ENCODE measurements at places on chromosomes 5 and 9.
A peak's percentile ranks its signal among the peaks of the same experiment; 100 is the strongest.

DNA sequence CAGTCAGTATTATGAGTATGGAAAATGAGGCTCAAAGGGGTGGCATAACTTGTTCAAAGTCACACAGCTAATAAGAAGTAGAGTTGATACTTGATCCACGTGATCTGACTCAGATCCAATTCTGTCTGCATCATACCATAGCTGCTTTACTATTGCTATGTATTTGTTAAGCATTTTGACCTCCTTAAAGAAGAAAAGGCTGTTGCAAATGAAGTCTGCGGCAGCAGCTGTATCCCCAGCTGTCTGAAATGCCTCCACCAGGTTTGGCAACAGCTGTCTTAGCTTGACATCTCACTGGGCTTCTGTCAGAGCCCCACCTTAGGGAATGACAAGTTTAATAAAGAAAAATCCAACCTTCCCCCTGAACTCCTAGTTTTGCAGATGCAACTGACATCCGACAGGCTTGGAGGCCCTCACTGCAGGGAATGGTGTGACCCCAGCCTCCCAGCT lies 75.6 kb upstream of the SLC44A1 start:
- no peak for DNase-seq

DNA sequence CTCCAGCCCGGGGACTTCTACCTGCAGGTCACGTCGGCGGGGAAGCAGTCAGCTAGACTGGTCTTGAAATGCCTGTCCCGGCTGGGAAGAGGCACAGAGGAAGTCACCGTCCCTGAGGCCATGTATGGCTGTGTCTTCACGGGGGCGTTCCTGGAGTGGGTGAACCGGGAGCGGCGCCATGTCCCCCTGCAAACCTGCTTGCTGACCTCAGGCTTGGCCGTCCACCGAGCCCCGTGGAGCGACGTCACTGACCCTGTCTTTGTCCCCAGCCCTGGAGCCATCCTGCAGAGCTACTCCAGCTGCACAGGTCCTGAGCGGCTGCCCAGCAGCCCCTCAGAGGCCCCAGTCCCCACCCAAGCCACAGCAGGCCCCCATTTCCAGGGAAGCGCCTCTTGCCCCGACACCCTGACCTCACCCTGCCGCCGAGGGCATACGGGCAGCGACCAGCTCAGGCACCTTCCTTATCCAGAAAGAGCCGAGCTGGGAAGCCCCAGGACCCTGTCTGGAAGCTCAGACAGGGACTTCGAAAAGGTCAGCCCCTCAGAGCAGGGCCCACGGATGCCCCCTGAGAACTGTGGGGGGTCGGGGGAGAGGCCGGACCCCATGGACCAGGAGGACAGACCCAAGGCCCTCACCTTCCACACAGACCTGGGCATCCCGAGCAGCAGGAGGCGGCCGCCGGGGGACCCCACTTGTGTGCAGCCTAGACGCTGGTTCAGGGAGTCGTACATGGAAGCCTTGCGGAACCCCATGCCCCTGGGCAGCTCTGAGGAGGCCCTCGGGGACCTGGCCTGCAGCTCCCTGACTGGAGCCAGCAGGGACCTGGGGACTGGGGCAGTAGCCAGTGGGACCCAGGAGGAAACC lies 47.8 kb downstream of the PLEKHG4B start:
- DNase-seq: no peak

- DNase-seq: no peak
These were observed 37.9 kb upstream of the GABRP start for GRCh38 chr5:170745481-170746071.

DNA sequence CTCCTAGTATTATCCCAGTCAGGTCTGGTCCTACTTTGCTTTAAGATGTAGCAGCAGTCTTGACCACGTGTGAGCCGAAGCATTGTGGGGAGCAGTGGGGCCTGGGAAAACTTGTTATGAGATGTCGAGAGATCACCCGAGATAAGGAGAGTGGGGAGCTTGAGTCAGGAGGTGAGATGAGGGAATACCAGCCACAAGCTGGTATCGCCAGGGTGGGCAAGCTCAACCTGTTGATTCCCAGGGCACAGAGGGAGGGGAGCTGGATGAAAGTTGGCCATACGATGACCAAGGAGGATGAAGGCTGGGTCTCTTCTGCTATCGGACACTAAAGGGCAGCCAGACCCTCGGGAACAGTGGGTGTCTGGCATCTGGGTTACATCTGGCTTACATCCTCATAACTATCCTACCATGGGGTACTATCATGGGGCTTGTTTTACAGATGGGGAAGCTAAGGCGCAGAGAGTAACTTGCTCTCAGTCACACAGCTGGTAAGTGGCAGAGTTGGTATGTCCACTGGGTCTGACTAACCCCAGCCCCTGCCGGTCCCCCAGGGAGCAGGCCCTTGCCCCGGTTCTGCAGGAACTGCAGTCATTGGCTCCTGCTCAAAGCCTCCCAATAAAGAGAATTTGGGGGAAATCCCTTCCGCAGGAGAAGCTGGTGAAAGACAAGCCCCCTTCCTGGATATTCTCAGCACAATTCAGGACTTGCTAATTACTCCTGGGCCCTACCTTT lies 13.4 kb upstream of the TIFAB start:
- no peak for DNase-seq

- no peak for DNase-seq
These were observed 84.3 kb upstream of the CACNA1B start for GRCh38 chr9:137793196-137793841.

- DNase-seq: peak; percentile 13
These were observed 13.9 kb downstream of the TLR4 start for GRCh38 chr9:117718085-117718484.

DNA sequence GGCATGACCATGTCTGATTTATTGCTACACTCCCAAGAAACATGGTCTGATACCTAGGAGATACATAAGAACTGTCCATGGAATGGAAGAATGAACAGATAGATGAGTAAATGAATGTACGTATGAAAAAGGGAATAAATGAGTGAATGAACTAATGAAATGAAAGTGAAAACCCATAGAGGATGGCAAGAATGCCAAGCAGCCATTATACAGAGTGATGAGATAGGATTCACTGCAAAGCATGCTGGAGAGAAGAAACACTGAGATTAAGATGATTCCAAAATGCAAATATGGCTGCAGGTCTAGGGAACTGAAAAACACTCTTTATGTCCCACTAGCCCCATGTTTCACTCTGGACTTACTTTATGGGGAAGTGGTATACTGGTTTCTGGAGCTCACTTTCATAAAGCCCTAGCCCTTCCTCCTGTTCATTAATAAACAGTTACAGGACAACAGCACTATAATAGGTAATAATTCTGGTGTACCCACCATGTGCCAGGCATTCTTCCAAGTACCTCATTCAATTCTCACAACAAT lies 170.3 kb upstream of the RAD23B start:
- DNase-seq: no peak

GRCh38 chr5:156892223-156892622 lies 42.1 kb downstream of the PPP1R2B start:
- DNase-seq: no peak

DNA sequence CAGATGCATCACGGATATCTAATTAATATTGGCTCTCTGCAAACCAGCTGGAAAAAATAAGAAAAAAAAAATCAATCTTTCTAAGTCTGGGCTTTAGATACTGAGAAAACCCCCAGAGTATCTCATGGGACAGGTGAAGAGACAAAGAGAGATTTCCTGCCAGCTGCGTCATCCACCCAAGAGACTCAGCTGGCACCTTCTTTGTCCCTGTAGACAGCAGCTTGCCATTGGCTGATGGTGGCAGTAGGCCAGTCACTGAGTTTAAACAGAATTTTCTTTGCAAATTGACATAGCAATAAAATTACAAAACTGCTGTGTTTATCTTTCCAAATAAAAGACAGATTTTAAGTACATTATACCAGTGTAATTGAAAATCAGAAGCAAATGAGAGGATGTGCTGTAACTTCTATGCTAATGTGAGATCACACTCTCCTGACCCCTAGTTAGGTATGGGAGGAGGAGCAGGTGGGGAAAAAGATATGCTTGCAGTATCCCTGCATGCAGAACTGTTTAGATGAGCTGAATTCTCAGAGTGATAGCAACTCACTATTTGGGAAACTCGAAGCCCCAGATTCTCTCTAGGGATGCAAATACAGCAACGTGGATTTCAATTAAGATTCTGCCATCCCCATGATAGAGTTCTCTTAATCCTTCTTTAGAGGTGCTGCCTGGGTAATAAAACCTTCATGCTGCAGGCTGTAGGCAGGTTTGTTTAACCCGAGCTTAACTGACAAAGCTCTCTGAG lies 72.2 kb downstream of the NMUR2 start:
- DNase-seq: no peak

- no peak for DNase-seq
These were observed 10.5 kb upstream of the PLEKHG4B start for GRCh38 chr5:81391-82021.

DNA sequence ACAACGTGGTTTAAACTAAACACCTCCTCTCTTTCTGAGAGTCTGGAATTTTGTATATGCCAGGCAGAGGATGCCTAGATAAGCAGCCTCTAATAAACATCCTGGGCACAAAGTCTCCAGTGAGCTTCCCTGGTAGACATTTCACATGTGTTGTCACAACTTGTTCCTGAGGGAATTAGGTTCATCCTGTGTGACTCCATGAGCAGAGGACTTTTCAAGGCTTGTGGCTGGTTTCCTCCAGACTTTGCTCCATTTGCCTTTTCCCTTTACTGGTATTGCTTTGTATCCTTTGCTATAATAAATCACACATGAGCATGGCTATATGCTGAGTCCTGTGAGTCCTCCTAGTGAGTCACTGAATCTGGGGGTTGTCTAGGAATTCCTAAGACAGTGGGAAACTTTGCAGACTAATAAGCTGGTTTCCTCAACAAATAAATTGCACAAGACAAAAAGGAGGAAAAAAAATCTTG lies 77.4 kb downstream of the NR2F1-AS1 start:
- DNase-seq: no peak

DNA sequence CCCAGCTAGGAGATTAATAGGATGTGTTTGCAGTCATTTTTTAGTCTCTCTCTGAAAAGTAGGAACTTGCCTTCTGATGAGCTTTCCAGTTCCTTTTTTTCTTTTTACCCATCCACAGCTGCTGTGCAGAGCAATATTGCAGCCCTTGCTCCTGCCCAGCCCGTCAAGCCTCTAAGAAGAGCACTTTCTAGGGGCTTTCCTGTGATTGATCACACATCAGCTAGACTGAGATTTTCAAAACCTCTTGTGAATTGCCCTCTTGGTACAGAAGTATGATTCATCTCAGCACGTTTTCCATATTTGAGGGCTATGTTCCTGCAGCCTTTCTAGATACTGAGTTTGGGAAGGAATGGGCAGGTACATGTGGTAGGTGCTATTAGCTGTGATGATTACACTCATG lies 93.9 kb downstream of the GALNT10 start:
- DNase-seq: peak; percentile 29

DNA sequence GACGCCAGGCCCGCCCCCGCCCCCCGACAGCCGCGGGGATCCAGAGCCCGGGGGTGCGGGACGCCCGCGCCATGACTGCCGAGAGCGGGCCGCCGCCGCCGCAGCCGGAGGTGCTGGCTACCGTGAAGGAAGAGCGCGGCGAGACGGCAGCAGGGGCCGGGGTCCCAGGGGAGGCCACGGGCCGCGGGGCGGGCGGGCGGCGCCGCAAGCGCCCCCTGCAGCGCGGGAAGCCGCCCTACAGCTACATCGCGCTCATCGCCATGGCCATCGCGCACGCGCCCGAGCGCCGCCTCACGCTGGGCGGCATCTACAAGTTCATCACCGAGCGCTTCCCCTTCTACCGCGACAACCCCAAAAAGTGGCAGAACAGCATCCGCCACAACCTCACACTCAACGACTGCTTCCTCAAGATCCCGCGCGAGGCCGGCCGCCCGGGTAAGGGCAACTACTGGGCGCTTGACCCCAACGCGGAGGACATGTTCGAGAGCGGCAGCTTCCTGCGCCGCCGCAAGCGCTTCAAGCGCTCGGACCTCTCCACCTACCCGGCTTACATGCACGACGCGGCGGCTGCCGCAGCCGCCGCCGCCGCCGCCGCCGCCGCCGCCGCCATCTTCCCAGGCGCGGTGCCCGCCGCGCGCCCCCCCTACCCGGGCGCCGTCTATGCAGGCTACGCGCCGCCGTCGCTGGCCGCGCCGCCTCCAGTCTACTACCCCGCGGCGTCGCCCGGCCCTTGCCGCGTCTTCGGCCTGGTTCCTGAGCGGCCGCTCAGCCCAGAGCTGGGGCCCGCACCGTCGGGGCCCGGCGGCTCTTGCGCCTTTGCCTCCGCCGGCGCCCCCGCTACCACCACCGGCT lies 1.0 kb downstream of the FOXE1 start:
- peak; percentile 62 for DNase-seq

DNA sequence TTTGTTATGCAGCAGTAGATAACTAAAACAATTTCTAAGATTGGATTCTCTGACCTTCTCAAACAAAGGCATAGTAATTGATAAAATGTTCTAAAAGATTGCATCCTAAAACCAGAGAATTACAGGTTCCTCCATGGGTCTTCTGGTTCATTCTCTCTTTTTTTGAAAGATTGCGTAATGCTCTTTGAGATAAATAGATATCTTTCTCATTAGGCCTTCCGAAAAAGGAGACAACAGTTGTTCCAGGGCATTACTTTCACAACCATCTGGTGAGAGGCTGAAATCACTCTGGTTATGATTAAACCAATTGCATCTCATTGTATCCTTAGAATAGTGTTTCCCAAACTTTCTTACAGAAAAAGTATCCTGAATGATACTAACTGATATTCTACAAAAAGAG lies 174.7 kb upstream of the NREP start:
- no peak for DNase-seq
